Esophagus squamous epithelium (tissue), 5 donors: ENCODE measurements at places on chromosomes 1 and 21. TPM values are rescaled to one million over a fixed set of nuclear protein-coding genes. Genes with fewer than 3 reads are reported as not detected.

PCAT6 gene
- total RNA-seq = 1.2 TPM

DNA sequence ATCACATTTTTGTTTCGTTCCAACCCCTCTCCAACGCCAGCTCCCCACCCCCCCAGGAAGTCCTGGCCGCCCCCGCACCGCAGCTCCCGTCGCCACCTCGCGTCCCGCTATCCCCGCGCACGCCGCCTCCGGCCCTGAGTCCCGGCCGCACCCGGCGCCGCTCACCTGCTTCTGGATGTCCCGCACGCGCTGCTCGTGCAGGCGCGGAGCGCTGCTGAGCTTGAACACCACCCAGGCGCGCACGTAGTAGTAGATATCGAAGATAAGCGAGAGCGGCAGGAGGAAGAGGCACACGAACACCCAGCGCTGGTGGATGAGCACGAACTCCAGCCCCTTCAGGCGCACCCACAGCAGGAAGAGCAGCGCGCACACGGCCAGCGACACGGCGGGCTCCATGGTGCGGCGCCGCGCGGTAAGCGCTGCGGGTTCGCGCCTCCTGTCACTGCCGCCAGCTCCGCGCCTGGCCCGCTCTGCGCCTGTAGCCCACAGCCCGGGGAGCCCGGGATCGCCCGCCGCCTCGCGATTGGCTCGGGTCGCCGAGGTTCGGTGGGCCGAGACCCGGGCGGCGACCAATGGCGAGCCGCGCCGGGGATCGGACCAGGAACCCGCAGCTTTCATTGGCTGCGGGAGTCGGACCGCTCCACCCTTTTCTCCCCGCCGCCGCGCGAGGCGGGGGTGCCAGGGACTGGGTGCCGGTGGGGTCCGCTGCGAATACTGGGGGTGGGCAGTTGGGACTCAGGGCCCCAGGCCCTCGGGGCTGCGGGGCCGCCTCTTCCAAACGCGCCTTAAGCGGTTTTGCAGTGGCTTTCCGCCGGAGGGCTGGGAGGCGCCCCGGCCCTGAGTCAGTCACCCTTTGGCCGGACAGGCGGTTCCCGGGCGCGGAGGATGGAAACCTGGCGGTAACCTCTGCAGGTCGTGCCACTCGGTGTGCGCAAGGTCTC, at the start of gene DHCR24:
Gene DHCR24, minus strand, starts transcription at position 472 of the 941 bp plus-strand sequence. Its CDS starts 76 bp downstream, at position 396.
- DNase-seq = no peak

GRCh38 chr1:22861764-22862440, 110.8 kb downstream of the LACTBL1 start:
- DNase-seq = no peak

DNA sequence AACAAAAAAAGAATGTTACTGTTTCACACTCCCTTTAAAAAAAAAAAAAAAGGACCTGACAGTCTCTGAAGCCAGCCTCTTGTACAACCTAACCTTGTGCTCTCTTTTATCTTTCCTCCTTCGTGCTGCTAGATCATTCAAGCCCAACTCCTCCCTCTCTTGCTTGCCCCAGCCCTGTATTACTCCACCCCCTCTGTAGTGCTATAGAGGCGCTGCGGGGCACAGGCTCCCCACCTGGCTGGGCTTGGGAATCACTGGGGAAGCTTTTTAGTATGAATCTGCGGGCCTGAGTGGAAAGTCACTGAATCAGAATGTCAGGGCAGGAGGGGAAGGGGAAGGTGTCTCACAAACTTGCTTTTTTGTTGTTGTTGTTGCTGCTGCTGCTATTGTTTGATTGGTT, 383.7 kb upstream of the CAMK1G start:
- no peak for DNase-seq

CHRNB2 gene
- 0.38 TPM for total RNA-seq

DNA sequence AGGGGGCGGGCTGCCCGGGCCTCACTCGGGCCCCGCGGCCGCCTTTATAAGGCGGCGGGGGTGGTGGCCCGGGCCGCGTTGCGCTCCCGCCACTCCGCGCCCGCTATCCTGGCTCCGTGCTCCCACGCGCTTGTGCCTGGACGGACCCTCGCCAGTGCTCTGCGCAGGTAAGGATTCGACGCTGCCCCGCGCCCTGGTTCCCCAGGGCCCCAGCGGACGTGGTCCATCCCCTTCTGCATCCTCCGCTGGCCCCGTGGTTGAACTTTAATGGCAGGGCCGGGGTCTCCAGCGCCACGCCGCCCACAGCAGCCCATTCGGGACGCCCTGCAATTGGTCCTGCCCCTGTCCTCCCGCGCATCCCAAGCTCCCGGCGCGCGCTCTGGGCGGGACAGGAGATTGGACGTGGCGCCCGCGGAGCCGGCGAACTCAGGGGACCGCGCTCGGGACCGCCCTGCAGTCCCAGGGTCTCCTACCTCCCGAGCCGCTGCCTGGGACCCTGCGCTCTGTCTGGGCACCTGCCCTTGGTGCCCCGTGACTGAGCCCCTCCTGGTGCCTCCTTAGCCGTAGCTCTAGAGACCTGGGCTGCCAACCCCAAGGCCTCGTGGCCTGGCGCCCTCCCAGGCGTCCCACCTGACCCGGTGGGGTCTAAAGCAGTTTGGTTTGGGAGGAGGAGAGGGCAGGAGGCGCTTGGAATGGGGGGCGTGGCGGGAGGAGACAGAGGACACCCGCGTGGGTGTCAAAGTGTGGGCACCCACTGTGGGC, at the start of gene ALPL:
Gene ALPL, plus strand, starts transcription at position 73 of the 762 bp plus-strand sequence. CDS start 44,659 bp downstream, outside the sequence.
- DNase-seq = no peak

OR6K3 gene
- not detected for total RNA-seq

YY1AP1 gene
- total RNA-seq = 46.7 TPM

DNA sequence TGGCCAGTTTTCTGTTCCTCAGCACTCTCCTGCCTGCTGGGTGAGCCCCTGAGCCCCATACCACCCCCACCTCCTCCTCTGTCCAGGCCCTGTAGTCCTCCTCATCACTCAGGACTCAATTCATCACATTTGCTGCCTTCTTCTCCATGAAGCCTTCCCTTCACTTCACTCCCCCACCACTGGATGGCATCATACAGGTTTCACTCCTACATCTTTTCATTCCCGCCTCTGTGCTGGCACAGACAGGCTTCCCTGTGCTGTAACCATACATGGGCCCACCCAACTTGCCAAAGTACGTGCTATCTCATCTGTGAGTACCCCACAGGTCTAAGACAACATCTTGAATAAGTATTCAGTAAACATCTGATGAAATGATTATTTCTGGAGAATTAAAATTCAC, 56.9 kb downstream of the SLC45A1 start:
- DNase-seq = no peak

NLRP3 gene
- total RNA-seq = 1.8 TPM

DNA sequence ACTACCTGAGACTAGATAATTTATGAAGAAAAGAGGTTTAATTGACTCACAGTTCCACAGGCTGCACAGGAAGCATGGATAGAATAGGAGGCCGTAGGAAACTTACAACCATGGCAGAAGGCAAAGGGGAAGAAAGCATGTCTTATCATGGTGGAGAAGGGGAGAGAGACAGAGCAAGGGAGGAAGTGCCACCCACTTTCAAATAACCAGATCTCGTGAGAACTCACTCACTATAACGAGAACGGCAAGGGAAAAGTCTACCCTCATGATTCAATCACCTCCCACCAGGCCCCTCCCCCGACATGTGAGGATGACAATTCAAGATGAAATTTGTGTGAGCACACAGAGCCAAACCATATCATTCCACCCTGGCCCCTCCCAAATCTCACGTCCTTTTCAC, 4.7 kb upstream of the C21orf91 start:
- DNase-seq = no peak
